ENCODE measurements at places on chromosomes 4 and X.

DNA sequence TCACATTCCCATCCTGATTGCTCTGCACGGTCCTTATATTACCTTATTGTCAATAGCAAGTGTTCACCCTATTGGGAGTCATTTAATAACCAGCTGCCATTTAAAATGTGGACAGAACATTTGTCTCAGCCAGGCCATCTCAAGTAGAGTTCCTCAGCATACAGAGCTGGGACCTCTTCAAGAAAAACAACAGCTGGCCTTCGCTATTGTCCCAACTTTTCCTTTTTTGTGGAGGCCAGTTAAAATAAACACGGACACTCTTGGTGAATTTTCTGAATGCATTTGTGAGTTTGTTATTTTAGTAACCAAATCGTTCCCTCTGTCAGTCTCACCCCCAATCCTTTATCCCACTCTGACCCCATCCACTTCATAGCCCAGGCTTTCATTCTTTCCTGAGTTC lies 395.3 kb upstream of the PITX2 start:
- no peak for DNase-seq

GRCh38 chr4:93710101-93710846 lies 118.3 kb upstream of the ATOH1 start:
- DNase-seq = no peak

- DNase-seq = no peak
Measured at GRCh38 chr4:116849620-116850019, 235.8 kb downstream of the TRAM1L1 start.

- no peak for DNase-seq
Measured at GRCh38 chr4:152427981-152428380, 107.9 kb downstream of the FBXW7 start.

DNA sequence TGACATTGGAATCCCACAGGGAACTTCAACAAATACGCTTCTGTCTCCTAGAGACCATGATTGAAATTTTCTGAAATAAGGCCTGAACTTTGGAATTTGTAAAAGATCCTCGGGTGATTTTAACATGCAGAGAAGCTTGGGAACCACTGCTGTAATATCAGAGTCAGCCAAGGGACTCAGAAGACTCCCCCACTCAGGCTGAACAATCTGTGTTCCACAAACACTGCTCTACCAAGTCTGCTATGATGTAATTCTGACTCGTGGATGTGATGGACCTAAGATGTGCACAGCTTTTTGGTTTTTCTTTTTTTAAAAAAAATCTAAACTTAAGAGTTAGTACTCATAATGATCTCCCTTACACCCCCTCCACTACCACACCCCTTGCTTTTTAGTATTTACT lies 26.0 kb downstream of the LRP2BP start:
- no peak for DNase-seq

GRCh38 chr4:151718984-151719955 lies 41.5 kb downstream of the GATB start:
- no peak for DNase-seq

DNA sequence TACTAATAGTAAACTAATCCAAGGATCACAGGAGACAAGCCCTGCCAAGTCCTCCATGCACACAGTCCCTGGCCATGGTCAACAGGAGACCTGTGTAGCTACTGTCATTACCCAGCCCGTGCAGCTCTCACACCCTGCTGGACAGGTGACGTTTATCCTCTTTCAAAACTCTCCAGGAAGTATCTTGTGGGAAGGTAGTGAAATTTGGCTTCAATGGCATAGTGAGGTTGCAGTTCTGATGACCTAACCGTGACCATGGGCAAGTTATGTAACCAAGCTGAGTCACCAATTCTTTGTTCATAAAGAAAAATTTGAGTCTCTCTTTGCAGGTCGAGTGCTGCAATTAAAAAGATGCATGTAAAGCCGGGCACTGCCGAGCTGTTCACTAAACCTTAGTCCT lies 11.3 kb upstream of the SLC2A9 start:
- DNase-seq = no peak

GRCh38 chrX:23394421-23394820 lies 59.8 kb downstream of the PTCHD1 start:
- DNase-seq = no peak

GRCh38 chr4:82784681-82785610 lies 13.7 kb downstream of the SCD5 start:
- no peak for DNase-seq

- no peak for DNase-seq
Measured at GRCh38 chr4:17085416-17085815, 187.0 kb upstream of the LDB2 start.

DNA sequence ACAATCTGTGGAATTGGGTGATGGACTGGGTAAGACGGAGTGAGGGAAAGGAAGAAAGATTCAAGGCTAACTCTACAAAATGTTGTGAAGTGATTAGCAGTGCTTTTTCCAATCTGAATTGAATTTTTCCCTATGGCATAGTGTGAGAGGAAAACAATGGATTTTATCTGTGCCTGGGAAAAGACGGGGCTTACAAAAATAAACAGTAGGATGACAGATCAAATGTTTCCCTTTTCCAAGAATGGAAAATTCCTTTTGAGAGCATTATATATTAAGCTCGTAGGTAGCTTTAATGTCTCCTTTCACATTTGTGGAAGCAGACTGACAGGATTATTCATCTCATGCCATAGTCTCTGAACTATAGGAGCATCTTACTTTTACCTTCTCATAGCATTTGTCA lies 27.8 kb downstream of the ATP11C start:
- DNase-seq = no peak

DNA sequence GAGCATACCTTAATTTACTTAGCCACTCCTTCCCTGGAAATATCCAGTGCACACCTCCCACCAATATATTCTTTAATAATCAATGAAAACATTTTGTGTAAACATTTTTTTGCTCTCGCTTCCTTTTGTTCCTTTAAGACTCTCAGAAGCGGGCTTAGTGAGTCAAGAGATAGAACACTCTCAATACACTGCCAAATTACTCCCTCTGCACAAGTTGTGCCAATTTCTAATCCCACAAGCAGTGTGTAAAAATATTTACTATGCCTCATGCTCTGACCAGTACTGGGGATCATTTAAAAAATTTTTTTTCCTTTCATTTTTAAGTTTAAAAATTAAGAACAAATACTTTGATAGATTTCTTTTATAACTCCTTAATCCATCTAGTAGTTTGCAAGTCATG lies 5.1 kb downstream of the MORF4L2 start:
- no peak for DNase-seq

DNA sequence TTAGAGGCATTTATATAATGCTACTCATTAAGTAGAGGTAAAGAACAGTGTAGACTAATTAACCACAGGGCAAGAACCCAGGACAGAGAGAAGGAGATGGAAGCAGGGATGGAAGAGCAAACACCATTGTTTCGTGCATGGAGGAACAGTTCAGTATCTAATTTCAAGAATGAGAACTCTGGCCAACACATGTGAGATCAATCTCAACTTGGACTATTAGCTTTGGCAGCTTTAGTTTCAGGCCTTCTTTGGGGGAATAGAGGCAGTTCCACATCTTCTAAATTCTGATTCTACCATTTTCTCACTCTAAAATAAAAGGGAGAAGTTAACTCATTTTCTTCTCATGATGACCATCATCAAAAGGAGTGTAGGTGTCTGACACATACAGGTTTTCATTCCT lies 207.0 kb downstream of the LDB2 start:
- DNase-seq = no peak

- DNase-seq = no peak
Measured at GRCh38 chr4:69951602-69952001, 13.9 kb downstream of the CSN2 start.

- no peak for DNase-seq
Measured at GRCh38 chr4:96162636-96163035, 322.7 kb downstream of the PDHA2 start.

DNA sequence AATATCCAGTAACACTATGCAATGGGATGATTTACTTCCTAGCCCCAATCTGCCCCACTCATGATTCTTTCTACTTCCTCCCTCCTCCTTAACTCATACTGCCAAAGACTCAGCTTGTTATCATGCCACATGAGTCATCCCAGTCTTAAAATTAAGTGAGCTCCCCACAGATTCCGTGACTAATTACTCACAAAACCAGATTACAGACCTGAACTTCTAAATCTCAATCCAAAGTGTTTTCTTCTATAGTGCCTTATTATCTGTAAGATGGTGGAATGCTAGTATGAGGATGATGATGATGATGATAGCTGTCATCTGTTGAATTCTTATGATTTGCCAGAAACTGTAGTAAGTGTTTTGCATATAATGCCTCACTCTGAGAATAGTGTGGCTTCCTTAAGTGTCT lies 27.7 kb upstream of the GPC3 start:
- DNase-seq = no peak

DNA sequence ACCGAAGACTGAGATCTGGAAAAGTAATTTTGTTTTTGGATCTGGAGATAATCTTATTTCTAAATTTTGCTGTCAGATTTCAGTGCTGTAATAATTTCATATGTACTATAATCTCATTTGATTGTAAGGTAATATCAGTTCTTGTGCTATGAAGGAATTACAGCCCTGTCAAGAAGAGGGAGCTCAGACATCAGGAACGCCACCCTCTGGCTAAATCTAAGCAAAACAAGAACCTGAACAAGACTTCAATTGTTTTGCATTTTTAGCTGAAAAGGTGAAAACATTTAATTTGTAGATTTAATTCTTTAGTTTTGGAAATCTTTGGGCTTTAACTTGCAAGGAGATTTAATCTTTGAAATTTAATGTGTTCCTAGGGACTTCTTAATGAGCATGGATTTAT lies 525.4 kb upstream of the HS3ST1 start:
- DNase-seq = no peak

GRCh38 chrX:12865359-12865758 lies 1.5 kb upstream of the TLR7 start:
- no peak for DNase-seq

- DNase-seq = no peak
Measured at GRCh38 chr4:153529646-153530045, 63.5 kb downstream of the TMEM131L start.

DNA sequence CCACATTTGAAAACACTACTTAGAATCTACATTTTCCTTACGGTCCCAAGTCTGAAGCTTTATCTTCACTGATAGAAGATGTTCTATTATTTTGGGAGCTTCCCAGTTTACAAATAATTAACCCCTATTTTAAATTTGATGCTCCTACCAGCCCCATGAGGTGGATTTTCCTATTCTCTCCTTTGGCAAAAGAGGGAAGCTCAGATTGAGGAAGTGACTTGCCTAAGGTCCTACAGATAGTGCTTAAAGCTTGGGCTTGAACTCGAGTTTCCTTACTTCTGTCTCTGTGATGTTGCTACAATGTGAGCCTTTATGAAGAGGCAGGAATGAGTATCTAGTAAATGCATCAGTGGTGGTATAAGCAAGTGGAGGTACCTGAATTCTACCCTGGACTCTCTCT lies 27.5 kb downstream of the HEPH start:
- DNase-seq = no peak

DNA sequence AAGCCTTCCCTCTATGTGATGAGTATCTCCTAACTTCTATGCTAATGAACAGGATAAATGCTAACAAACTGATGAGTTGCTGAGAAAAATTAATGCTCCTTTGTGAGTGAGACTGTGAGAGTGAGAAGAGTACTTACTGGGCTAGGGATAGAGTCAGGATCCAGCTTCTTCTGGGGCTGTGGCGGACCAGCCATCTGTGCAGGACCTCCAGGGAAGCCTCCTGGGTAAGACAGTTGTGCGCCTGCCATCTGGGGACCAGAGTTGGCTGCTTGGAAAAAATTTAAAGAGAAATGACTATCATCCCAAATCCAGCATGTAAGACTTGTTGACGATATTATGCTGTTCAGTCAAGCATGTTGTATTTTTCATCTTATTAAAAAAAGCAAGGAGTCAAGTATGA lies 21.0 kb downstream of the SEC24D start:
- DNase-seq = no peak

- DNase-seq = no peak
Measured at GRCh38 chrX:65925005-65925404, 114.9 kb downstream of the VSIG4 start.

- DNase-seq = no peak
Measured at GRCh38 chr4:80204433-80205011, 7.2 kb downstream of the PRDM8 start.

DNA sequence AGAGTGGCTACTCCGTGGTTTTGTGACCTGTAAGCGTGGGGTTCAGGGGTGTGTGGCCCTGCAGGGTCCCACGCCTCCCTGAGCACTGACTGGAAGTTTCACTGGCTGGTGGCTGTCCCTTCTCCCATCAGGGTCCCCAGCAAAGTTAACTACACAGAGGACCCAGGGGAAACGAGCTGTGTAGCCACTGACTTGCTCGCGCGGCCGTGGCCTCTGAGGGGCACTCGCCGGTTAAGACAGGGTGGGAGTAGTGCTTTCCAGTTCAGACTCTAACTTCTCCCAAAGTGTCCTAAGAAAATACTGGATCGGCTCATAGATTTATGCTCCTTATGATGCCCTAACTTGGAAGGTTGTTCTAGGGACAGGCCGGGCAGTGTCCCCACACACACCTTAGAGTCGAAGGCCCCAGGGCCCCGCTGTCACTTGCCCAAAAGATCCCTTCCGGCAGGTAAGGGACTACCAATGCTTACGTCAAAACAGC lies 28.2 kb downstream of the NELFA start:
- no peak for DNase-seq

DNA sequence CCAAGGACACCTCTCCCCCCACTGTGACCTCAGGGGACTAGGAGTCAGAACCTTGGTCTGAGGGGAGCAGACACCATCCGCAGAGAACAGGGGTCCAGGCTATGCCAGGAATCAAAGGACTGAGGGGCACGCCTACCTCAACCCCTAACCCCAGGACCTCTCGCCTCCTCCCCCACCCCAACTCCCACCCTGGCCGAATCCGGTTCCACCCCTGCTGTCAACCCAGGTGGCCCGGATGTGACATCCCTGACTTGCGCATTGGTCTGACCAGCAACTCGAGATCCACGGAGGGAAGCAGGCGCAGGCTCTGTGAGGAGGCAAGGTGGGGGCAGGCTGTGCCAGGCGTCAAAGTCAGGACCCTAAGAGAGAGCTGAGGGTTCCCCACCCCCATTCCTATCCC lies 468 bp upstream of the MAGEA4 start:
- no peak for DNase-seq

All from activated T-cell treated with anti-CD3 and anti-CD28 coated beads for 4 hours (primary cell).